ENCODE measurements at places on chromosomes 12 and 14.

DNA sequence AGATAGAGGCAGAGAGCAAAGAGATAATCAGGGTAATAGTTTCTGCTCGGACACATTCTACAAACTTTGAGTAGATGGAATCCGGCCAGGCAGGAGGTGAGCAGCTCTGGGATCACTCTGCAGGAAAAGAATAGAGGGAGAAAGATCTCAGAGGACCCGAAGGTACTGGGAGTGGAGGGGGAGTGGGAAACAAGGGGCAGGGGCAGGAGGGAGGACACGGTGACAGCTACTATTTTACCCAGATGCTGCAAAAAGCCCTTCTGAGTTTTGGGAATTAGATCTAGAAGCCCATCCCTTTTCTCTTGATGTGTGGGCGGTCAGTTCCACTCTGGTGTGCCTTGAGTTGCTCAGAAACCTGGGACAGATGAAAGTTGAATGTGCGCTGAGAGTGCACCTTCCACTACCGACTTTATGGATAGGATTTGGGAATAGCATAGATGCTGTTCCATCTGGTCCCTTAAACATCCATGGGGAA lies 556 bp downstream of the GPRC5A start:
- DNase-seq, result no peak

DNA sequence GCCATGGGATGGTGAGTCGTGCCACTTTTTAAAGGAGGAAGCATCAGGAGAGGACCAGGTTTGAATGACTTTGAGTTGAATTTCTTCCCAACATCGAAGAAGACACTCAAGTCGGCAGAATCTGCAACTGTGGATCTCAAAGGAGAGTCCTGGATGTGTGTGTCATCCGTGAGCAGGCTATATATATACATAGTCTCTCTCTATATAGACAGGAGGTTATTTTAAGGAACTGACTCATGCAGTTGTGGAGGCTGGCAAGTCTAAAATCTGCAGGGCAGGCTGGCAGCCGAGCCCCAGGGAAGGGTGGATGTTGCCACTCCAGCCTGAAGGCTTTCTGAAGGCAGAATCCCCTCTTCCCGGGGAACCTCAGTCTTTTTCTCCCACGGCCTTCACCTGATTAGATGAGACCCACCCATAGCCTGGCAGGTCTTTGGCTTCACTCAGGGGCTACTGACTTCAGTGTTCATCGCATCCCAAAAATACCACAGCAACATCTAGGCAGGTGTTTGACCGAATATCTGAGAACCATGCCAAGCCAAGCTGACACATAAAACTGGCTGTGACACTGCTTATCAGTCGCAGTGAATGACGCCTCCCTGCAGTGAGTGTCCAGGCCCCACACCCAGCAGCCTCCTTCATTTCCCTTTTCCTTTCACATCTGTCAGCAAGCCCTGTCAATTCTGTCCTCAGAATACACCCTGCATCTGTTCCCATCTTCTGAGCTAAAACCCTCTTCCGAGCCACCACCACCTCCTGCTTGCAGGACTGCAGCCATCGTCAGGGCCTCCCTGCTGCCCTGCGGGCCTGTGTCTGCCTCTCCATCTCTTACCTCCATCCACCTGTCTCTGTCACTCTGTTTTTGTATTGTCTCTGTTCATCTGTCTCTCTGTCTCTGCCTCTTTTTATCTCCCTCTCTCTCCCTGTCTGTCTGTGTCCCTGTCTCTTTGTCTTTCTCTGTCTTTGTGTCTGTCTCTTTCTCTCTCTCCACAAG lies 54.0 kb downstream of the ZNF664 start:
- DNase-seq, result no peak

DNA sequence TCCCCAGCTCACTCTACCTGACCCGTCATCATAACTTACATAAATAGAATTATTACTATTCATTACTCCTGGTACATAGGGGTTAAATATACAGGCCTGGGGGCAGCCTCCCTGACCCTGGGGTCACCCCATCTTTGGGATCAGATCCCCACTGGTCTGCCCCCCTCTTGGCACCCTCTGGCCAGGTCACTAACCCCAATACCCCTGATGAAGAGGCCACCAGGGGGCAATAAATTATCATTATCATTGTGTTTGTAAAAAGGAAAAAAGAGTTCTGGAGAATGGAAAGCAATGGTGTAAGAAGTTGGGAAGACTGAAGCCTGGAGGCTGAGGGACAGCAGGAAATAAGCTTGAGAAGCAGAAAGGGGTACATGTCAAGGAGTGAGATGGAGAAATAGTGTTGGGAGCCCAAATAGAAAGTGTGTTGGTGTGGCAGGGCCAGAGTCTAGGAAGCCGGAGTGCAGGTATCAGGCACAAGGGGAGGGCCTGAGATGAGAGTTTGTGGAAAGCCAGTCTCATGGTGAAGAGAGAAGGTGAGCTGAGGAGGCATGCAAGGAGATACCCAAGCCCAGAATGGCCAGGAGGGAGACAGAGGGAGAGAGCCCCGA lies 6.1 kb upstream of the AAAS start:
- no peak for DNase-seq

DNA sequence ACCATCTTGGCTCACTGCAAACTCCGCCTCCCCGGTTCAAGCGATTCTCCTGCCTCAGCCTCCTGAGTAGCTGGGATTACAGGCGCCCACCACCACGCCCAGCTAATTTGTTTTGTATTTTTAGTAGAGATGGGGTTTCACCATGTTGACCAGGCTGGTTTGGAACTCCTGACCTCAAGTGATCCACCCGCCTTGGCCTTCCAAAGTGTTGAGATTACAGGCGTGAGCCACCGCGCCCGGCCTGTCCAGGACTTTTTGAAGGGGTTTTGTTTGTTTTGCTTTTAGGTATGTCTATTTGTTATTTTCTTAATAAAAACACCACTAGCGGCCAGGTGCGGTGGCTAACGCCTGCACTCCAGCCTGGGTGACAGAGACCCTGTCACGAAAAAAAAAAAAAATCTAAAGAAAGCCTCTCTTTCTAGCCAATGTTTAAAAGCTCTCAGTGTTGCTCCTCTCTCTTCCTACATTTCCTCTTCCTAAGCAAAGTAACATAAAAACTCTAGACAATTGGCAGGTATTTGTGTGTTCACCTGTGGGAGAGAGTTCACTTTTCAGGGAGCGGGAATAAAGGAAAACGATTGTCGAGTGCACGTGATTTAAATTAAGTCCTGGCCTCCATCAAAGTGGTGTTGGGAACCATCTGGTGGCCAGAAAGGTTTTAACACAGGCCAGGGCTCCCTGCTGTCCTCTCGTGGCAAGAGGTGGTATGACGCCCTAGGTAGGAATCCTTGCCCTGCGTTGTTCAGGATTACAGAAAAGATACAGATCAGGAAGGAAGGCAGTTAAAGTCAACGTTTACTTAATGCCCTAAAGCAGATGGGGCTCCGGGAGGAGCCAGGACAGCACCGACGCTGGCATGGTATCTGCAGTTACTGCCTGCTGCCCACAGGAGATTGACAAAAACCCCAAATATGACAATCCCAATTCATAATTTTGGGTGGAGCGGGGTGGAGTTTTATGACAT lies 36.2 kb upstream of the ATP23 start:
- DNase-seq, result peak; percentile 86

DNA sequence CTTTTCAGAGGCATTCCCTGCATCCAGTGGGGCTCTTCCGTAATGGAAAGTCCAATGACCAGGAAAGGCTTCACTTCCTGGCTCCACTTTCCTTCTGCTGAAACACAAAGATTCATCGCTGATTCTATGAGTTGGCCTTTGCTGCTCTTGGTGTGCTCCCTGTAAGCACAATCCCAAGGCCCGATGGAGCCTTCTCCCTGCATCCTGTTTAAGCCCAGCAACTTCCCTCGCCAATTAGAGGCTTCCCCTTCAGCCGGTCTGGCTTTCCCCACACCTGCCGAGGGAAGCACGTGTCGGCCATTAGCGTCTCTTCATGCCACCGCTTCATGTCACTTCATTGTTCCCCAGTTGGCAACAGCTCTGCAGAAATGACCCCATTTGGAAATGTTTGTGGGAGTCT lies 693.9 kb downstream of the MED13L start:
- no peak for DNase-seq

GRCh38 chr14:54225457-54226060 lies 171.2 kb upstream of the CDKN3 start:
- DNase-seq, result no peak

DNA sequence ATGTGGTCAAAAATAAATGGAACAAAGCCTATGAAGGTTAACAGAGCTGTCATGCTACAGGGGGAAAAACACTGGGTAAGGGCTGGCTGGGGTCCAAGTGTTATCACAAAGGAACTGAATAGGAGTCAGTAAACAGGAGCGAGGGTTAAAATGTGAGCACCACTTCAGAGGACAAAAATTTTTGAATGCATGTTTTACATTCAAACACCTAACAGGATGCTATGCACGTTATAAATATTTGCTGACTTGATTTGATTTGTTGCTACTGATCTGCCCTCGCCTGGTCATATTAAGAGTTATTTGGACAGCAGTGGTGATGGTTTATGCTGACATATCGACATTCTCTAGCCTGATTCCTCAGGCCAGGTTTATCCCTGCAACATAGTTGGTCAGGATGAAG lies 7.4 kb upstream of the KTN1 start:
- DNase-seq, result no peak

GRCh38 chr12:27464220-27464554 lies 17.7 kb downstream of the SMCO2 start:
- DNase-seq, result peak; percentile 39

GRCh38 chr12:91180582-91181395 lies 1.8 kb downstream of the DCN start:
- DNase-seq, result no peak

DNA sequence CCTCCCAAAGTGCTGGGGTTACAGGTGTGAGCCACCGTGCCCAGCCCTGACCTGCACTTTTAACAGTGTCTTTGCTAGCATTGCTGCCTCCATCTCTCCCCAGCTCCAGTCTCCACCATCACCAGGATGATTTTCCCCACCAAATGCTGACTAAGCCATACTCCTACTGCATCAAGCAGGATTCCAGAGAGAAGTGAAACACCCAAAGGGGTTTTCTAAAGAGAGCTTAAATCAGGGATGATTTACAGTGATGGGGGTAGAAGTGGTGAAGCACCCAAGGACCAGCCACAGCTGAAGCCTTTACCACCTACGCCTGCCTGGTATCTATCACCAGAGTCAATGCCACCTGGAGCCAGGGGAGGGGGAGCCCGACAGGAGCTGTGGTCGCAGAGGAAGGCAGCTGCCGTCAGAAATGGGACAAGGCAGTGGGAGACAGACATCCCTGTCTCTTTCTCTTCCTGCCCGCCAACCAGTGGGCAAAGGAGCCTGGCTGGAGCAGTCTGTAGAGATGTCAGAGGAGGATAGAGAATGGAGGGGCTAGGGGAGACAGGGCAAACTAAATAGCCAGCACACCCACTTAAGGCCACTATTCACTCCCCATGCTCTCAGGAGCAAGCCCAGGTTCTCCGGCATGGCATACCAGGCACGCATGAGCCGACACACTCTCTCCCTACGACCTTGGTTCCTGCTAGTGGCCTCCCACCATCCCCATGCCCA lies 22.4 kb upstream of the CD9 start:
- DNase-seq, result no peak

GRCh38 chr12:68495336-68496070 lies 115.2 kb upstream of the RAP1B start:
- no peak for DNase-seq

- DNase-seq, result no peak
These were observed 154.6 kb upstream of the OTX2 start for GRCh38 chr14:56964895-56965294.

- DNase-seq, result no peak
These were observed 74.6 kb downstream of the ZFP36L1 start for GRCh38 chr14:68718023-68718990.

DNA sequence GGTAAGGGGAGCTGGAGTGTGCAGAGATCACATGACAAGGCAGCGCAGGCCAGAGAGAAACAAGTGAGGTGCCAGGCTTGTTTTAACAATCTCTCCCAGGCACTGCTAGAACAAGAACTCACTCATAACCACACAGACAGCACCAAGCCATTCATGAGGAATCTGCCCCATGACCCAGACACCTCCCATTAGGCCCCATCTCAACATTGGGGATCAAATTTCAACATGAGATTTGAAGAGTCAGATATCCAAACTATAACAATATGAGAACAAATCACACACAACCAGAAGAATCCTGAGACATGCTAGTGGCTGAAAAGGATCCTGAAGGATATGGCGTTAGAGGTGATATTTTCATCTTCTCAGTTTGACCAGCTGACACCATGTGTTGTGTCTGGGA lies 21.9 kb downstream of the OR6J1 start:
- DNase-seq, result no peak
